ENCODE measurements at places on chromosomes 2 and 18.

GRCh38 chr2:132503701-132504100 is 87.1 kb downstream of the GPR39 start:
- no peak for DNase-seq

GRCh38 chr2:107730898-107731297 is 95.8 kb upstream of the RGPD4 start:
- no peak for DNase-seq

DNA sequence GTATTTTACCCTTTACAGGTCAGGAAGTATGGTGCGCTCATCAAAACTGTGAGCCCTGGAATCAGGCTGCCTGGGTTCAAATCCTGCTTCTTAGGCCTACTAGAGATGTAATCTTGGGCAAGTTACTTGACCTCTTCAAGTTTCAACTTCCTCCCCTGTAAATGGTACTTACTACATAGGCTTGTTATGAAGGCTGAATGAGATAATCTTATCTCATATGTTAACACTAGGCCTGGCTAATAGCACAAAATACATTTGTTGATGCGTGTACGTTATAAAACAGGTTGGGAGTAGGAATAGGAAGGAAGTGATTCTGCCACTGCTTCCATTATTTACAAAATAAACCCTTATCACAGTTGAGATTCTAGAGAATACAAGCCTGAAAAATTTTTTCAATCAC is 1.7 kb upstream of the RFTN2 start:
- no peak for DNase-seq

DNA sequence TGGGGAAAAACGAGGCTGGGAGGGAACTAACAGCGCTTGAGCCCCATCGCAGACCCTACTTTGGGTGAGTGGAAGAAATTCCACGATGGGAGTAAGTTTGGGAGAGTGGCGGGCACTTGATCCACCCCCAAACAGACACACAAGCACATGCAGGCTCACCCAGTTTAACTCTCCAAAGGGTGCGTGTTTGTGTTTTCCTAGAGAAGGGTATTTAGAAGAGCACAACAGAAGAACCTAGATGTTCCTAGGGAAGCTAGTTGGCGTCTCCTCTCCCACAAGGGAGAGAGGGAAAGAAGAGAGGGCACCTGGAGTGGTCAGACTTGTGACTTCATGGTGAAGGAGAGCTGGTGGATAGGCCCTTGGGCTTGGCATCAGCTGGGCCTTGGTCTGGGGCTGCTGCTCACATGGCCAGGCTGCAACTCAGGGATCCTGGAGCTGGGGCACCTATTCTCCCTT is 3.2 kb downstream of the GATA6 start:
- DNase-seq = no peak

DNA sequence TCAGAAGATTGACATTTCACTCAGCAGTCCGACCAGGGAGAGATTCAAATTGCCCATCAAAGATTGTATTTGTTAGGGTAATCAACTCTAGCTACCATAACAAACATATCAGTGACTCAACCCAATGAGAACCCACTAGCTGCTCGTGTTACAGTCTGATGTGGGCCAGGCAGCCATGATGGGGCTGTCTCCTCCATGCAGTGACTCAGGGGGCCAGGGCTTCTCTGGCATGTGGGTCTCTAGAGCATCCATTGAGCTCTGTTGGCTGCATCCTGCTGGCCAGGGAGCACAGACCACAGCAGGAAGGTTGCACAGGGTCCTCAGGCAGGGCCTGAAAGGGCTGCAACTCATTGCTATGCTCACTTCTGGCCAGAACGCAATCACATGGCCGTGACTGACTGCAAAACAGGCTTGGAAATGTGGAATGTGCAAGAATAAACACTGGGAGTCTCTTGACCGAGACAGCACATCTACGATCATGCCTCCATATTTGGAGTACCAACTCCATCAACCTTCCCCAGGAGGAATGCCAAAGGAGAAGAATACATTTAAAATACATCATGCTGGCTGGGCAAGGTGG is 216.8 kb downstream of the EIPR1 start:
- DNase-seq = no peak

DNA sequence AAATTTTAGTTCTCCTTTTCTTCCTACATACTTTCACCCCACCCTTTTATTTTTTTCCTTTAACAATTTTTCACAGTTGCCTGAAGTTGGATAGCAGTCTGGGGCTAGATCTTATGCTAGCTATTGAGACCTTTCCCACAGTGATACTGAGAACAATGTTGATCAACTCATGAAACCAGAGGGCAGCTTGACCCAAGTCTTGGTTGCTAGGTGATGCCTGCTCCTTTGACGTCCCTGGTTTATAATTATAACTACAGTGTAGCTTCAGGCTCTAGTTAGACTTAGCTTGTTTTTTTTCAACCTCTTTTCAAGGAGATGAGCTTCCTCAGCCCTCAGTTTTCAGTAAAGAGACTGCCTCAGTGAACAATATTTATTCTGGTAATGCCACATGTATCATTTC is 648.5 kb downstream of the IRS1 start:
- DNase-seq = no peak

- no peak for DNase-seq
These were observed 121.4 kb upstream of the HDAC4 start for GRCh38 chr2:239522002-239522739.

- no peak for DNase-seq
These were observed 75.1 kb downstream of the CTAGE1 start for GRCh38 chr18:22342625-22343024.

Measured in activated CD8-positive, alpha-beta memory T cell treated with anti-CD3 and anti-CD28 coated beads for 4 hours (primary cell).